ENCODE measurements at places on chromosomes 3 and 15.

- H3K27me3 ChIP-seq: no peaks in the 10 kb centered on the region
- no peaks in the 10 kb centered on the region for H3K4me1 ChIP-seq
- no peak for DNase-seq
- H3K4me3 ChIP-seq: no peak overlapping the region
- H3K27ac ChIP-seq: no peak overlapping the region
These were observed 289.1 kb upstream of the CRBN start for GRCh38 chr3:3468596-3468995.

DNA sequence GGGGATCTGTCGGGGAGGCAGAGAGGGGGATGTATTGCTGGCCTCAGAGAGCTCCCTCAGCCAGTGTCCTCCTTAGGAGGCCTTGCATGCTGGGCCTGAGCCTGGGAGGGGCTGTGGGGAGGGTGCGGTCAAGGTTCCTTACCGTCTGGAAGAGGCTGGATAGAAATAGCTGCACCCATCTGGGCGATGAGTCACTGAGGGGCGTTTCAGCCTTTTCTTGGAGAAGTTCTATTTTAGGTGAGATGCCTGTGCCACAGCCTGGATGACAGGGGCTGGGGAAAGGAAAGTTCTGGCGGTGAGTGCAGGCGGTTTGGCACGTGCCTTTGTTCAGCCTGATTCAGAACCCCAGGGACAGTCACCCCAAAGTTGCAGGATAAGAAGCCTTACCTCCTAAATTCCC lies 35.7 kb upstream of the APEH start:
- no peak overlapping the region for H3K4me3 ChIP-seq
- DNase-seq: no peak
- H3K27ac ChIP-seq: no peak overlapping the region
- peaks cover 6% of the 10 kb centered on the region for H3K4me1 ChIP-seq

GRCh38 chr15:38148471-38148870 lies 104.2 kb upstream of the SPRED1 start:
- H3K36me3 ChIP-seq: no peaks in the 10 kb centered on the region
- H3K27ac ChIP-seq: no peak overlapping the region
- H3K4me3 ChIP-seq: no peak overlapping the region

DNA sequence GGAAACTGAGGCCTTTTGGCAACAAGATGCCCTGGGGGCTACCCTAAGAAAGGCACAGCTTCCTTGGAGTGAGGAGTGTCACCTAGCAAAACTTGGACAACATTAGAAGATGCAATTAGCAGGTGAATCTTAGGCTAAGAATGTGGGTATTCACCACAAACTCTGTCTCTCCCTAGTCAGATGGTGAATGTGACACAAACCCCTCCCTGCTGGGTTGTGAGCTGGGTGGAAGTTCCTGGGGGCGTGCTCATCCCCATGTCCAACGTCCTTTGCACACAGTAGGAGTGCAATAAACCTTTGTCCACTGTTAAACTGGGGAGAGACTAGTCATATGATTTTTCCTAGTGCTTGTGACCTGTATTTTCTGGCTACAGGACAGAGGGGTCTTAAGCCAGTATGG lies 67.1 kb upstream of the SH3GL3 start:
- peaks cover 48% of the 10 kb centered on the region for H3K27me3 ChIP-seq
- H3K27ac ChIP-seq: no peak overlapping the region
- no peaks in the 10 kb centered on the region for H3K36me3 ChIP-seq
- H3K4me1 ChIP-seq: peaks cover 28% of the 10 kb centered on the region
- no peak overlapping the region for H3K4me3 ChIP-seq
- no peak for DNase-seq

DNA sequence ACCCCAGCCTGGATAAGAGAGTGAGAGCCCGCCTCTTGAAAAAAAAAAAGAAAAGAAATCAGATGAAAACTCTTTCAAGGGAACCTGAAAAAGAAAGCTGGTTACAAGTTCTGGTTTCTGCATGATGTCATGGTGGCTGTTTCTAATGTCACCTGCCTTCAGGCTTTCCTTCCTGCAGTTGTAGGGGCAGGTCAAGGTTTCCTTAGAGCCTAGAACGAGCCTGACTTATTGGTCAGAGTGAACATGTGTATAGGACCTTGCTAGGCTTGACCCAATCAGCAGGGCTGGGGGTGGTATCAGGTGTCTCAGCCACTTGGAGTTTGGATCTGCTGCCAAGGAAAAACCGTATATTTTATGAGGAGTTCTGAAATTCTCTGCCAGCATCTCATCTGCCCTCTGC lies 3.8 kb downstream of the IVD start:
- no peak overlapping the region for H3K4me3 ChIP-seq
- DNase-seq: no peak
- no peak overlapping the region for H3K27ac ChIP-seq

GRCh38 chr3:87448558-87448957 lies 172.2 kb upstream of the POU1F1 start:
- no peaks in the 10 kb centered on the region for H3K27me3 ChIP-seq
- H3K4me1 ChIP-seq: no peaks in the 10 kb centered on the region
- no peak overlapping the region for H3K4me3 ChIP-seq
- H3K36me3 ChIP-seq: no peaks in the 10 kb centered on the region
- no peak overlapping the region for H3K27ac ChIP-seq

- no peak for DNase-seq
- no peaks in the 10 kb centered on the region for H3K27me3 ChIP-seq
- H3K4me3 ChIP-seq: no peak overlapping the region
- H3K4me1 ChIP-seq: peaks cover 7% of the 10 kb centered on the region
- H3K36me3 ChIP-seq: no peaks in the 10 kb centered on the region
These were observed 61.7 kb upstream of the AKAP13 start for GRCh38 chr15:85318732-85319076.

DNA sequence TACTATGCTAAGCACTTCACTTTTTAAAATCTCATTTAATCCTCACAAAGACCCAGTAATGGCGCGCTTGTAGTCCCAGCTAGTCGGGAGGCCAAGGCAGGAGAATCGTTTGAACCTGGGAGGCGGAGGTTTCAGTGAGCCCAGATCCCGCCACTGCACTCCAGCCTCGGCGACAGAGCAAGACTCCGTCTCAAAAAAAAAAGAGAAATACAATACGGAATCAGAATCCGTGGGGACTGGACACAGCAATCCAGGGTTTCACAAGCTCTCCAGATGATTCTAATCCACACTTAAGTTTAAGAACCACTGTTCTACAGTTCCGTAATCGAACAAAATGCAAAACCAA lies 426 bp upstream of the SUMF1 start:
- H3K4me3 ChIP-seq: peak overlapping the region; percentile 67
- H3K36me3 ChIP-seq: no peaks in the 10 kb centered on the region
- no peak for DNase-seq

DNA sequence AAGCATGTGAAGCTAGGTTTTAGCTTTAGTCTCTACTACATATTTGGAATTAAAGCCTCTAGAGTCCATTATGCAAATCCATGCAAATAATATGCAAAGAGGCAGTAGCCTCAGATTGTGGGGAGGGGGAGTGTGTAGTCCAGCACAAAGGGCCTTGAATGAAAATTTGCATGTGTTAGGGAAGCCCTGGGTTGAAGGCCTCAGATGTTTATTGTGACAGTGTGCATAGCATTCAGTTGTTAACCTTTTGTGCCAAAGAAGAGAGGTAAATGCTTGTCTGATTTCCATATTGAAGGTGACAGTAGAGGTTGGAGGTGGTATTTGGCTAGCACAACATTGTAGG lies 24.5 kb upstream of the BFSP2 start:
- H3K27me3 ChIP-seq: no peaks in the 10 kb centered on the region
- H3K4me3 ChIP-seq: no peak overlapping the region
- DNase-seq: no peak
- H3K27ac ChIP-seq: no peak overlapping the region
- no peaks in the 10 kb centered on the region for H3K4me1 ChIP-seq
- no peaks in the 10 kb centered on the region for H3K36me3 ChIP-seq

DNA sequence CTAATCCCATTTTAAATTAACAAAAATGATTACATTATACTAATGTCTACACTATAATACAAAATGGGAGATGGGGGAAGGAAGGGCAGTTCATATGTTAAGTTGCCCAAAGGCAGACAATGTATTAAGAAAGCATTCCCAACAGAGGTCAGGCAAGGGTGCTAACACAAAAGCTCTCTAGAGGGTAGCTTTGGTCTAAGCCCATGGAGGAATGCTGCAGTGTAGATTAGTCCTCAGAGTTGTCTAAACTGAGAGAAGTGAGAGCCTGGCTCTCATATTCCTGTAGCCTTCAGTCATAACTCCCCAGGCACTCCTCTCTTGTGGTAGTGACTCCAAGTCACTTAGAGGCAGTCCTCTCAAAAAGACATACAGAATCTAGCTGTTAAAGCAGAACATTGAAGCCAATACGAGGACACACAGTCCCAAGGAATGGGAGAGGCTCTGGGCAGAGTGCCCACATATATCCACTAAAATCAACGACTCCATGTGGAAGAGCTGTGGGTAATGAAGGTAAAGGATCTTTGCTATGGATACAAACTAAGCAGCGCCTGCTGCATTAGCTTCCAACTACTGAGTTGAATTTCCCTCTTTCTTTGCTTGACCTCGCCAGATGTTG lies 14.5 kb downstream of the NEK10 start:
- H3K36me3 ChIP-seq: no peaks in the 10 kb centered on the region
- H3K4me3 ChIP-seq: no peak overlapping the region
- peaks cover 20% of the 10 kb centered on the region for H3K4me1 ChIP-seq
- H3K27me3 ChIP-seq: no peaks in the 10 kb centered on the region
- H3K27ac ChIP-seq: no peak overlapping the region
- DNase-seq: no peak

- no peaks in the 10 kb centered on the region for H3K36me3 ChIP-seq
- no peak for DNase-seq
- no peak overlapping the region for H3K4me3 ChIP-seq
- H3K4me1 ChIP-seq: no peaks in the 10 kb centered on the region
These were observed 292.3 kb downstream of the KBTBD8 start for GRCh38 chr3:67290438-67290837.

GRCh38 chr3:159922193-159922840 lies 66.3 kb upstream of the IL12A start:
- DNase-seq: no peak
- no peaks in the 10 kb centered on the region for H3K4me1 ChIP-seq
- no peaks in the 10 kb centered on the region for H3K36me3 ChIP-seq
- H3K27me3 ChIP-seq: no peaks in the 10 kb centered on the region

DNA sequence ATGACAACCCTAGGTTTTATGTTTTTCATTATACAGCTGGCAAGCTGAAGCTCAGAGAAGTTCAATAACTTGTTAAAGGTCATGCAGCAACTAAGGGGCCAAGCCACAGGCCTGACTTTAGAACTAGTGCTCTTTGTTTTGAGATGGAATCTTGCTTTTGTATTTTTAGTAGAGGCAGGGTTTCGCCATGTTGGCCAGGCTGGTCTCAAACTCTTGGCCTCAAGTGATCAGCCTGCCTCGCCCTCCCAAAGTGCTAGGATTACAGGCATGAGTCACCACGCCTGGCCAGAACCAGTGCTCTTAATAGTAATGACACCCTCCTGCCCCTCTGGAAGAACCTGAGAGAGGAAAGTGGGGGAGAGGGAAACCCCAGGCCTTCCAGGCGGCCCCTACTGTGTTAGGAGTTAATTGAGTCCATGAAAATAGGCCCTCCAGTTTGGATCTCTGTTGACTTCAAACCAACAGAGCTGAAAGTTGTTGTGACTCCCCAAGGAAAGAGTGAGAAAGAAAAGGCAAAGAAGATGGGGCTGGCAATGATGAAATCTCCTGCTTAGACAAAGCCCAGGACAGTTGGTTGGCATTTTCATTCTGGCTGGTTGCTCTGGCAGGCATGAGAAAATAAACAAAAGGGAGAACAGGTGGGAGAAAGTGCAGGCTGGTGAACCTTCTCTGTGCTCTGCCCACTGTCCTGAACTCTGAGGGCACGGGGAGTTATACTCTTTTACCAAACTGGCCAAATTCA lies 3.6 kb upstream of the PRRT3 start:
- peaks cover 17% of the 10 kb centered on the region for H3K4me1 ChIP-seq
- no peak overlapping the region for H3K27ac ChIP-seq
- no peaks in the 10 kb centered on the region for H3K27me3 ChIP-seq
- no peaks in the 10 kb centered on the region for H3K36me3 ChIP-seq

- no peak overlapping the region for H3K4me3 ChIP-seq
- no peaks in the 10 kb centered on the region for H3K36me3 ChIP-seq
- H3K27me3 ChIP-seq: no peaks in the 10 kb centered on the region
- H3K4me1 ChIP-seq: no peaks in the 10 kb centered on the region
- H3K27ac ChIP-seq: no peak overlapping the region
These were observed 70.1 kb upstream of the GUCA1C start for GRCh38 chr3:109023656-109024254.

DNA sequence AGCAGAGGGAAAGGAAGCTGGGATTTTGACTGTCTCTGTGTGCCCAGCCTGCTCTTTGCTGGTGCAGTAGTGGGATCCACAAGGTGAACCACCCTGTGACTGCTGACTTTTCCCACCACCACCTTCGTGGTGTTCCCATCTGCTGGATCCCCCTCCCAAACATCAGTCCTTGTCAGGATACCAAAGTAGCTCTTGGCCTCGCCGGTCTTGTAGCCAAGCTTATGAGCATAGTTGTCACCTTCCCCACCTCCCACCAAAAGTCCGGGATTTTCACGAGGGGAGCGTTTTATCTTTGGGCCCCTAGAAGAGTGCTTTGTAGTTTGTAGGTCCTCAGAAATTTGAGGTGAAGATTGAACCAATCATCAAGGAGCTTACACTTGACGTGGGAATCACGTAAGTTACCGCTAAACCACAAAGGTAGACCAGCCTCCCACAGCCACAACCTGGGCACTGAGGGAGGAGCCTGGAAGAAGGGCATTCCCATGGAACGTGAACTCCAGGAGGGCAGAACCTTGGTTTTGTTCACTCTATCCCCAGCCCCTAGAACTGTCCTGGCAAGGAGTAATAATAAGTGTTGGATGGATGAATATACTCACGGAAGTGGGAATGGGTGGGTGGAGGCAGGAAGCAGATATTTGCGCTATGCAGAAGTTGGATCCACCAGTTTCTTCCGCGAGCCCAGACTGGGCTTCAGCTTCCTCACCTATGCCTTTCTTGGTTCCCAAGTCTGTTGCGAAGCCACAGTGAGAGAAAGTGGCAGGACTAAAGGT lies 814 bp upstream of the TEX264 start:
- peaks cover 54% of the 10 kb centered on the region for H3K4me1 ChIP-seq
- peak overlapping the region; percentile 86 for H3K27ac ChIP-seq
- H3K36me3 ChIP-seq: peaks cover 7% of the 10 kb centered on the region
- H3K27me3 ChIP-seq: no peaks in the 10 kb centered on the region

DNA sequence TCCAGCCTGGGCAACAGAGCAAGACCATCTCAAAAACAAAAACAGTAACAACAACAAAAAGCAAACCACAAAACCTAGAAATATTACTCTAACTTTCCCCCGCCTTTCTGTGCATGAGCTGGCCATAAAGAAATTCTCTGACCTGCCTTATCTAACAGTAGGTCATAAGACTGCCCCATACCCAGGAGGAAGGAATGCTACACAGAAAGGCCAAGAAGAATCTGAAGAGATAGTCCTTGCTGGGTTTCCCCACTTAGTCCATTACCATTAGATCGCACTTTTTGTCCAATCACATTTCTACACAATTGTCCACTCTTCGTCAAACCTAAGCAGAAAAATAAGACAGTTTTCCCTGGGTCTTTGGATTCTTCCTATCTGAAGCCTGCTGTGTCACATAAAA lies 23.5 kb downstream of the CIAO2A start:
- H3K4me3 ChIP-seq: no peak overlapping the region
- peak overlapping the region; percentile 71 for H3K27ac ChIP-seq
- no peak for DNase-seq
- no peaks in the 10 kb centered on the region for H3K27me3 ChIP-seq

- peaks cover 10% of the 10 kb centered on the region for H3K4me1 ChIP-seq
- no peak for DNase-seq
- no peaks in the 10 kb centered on the region for H3K36me3 ChIP-seq
- H3K27me3 ChIP-seq: peaks cover 2% of the 10 kb centered on the region
- H3K4me3 ChIP-seq: no peak overlapping the region
These were observed 39.4 kb upstream of the PCSK6 start for GRCh38 chr15:101528917-101529299.

- no peaks in the 10 kb centered on the region for H3K36me3 ChIP-seq
- no peak overlapping the region for H3K4me3 ChIP-seq
- DNase-seq: no peak
- no peaks in the 10 kb centered on the region for H3K27me3 ChIP-seq
- no peak overlapping the region for H3K27ac ChIP-seq
These were observed 221.4 kb downstream of the MINAR1 start for GRCh38 chr15:79653533-79653932.

Data from suprapubic skin (tissue), 4 donors.